ENCODE measurements at places on chromosomes 4 and X.
A peak's percentile ranks its signal among the peaks of the same experiment; 100 is the strongest.

DNA sequence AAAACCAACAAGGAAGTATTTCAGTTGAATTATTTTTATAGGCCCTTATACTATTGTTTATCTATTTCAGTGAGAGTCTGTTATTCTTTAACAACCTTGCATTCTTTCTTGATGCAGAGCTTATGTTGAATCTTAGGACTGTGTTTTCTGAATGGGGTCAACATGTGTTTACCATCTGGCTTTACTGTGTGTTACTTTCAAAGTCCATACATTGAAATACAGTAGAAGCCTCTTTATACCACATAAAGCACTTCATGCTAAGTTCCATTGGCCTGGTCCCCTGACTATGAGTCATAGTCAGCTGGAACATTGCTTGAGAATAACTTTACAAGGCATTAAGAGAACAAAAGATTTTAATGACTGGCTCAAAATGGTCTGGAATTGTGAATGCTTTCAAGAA lies 152.6 kb downstream of the GASK1B start:
- DNase-seq: peak; percentile 80

DNA sequence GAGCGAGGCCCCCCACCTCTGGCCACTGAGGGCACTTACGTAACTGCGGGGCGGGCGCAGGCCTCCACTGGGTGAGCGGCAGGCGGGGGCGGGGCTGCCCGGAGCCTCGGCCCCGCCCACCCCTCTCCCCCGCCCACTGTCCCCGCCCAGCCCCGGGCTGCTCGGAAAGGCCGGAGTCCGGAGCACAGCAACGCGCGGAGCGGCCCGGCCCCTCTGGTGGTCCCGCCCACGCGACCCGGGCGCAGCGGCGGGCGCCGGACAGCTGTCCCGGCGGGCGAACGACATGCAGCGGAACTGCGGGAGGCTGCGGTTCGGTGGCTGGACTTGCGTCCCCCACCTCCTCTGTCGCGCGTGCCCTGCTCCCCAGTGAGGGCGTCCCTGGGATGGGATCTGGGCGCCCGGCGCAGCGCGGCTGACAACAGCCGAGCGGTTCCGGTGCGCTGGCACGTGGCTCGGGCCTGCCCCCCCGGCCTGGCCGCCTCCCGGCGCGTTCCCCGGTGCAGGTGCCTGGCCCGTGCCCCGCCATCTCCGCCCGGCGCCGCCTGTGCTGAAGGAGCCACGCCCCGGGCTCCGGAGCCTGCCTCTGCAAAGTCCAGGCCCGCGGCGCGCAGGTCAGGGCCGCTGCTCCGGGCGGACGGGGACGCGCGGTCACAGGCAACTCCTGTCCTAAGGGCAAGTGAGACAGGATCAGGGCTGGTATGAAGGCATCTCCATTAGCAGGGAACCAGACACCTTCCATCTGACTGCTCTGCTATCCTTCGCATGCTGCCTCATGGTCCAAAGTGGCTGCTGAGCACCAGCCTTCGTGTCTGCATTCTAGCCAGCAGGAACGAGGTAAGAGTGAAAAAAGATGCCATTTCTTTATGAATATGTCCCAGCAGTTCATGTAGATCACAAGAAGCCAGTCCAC lies 21.8 kb upstream of the JAKMIP1 start:
- DNase-seq: no peak

- DNase-seq: no peak
Observed at GRCh38 chr4:48960988-48961635, 25.0 kb upstream of the CWH43 start.

DNA sequence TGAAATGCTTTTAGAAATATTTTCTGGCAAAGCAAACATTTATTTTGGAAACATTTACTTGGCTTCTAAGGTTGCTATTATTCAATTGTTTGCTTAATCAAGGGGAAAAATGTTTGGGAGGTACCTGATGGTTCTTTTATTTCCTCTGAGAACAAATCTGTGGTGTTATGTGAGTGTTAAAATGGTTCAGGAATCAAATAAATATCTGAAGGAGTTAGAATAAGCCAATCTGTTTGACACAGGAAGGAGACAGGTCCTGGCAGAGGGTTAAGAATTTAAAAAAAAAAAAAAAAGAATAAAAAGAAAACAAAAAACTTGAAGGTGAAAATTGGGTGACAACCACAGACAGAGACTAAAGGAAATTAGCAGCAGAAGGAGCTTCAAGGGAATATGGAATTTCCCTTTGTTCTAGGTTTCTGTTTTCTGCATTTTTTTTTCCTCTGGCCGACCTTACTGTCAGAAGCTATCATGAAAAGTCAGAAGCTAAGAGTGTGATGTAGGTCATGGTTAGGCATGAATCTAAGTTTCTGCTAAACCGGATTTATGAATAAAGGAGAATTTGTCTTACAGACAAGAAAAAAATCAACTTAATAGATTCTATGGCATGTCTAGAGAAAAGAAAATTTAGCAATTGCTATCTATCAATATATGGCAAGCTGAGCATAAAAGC lies 78.6 kb upstream of the PNPLA4 start:
- DNase-seq: no peak

DNA sequence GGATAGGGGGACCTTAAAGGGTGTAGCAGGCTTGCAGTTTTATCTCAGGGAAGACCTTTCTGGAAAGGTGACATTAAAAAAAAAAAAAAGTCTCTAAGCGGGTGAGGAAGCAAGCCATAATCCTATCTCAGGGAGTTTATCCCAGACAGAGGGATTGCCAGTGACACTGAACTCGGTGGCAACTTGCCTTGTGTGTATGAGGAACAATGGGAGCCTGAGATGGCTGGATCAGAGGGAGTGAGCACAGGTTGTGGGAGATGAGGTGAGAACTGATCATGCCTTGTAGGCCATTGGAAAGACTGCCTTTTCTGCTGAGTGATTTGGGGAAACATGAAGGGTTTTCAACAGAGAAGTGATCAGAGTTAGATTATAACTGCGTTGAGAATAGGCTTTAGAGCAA lies 31.1 kb downstream of the DTHD1 start:
- DNase-seq: no peak

GRCh38 chr4:94540476-94540875 lies 88.7 kb downstream of the PDLIM5 start:
- no peak for DNase-seq

- no peak for DNase-seq
Observed at GRCh38 chr4:10181745-10182445, 65.3 kb upstream of the WDR1 start.

GRCh38 chrX:3940000-3940610 lies 226.7 kb upstream of the PRKX start:
- no peak for DNase-seq

GRCh38 chrX:72366178-72366577 lies 60.5 kb upstream of the CITED1 start:
- no peak for DNase-seq

DNA sequence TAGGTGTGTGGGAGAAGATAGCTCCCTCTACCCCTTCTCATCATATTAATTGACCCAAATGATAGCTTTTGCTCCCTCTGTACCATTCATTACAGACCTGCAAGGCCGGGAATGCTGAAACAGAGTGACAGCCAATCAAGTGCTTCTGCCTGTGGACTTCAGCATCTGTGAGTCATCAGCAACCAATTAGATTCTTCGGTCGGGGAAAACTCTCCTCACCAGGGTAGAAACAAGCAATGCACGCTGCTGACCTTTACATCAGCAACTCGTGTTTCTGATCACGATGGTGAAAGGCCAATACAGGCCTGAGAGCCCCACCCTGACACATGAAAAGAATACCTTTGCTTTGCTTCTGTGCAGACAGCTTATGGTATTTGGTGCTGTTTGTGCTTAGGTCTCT lies 347.2 kb upstream of the DDX53 start:
- DNase-seq: peak; percentile 14

- DNase-seq: no peak
Observed at GRCh38 chr4:87566276-87566675, 37.1 kb upstream of the SPARCL1 start.

DNA sequence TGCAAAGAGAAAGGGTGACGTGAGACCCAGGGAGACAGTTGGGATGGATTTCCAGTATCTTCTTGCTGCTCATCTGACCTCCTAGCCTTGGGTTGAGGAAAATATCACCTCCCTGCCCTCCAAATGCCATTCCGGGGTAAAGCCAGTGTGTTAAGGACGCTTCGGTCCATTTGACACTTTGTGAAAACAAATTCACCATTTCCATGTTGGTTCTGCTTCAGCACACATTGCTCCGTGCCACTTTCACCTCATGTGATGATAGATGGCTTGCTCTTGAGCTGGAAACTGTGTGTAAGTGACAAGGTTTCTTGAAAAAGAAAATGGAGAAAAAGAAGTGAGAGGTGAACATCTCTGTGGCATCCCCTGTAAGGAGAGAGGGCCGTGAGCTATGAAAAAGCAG lies 256.1 kb upstream of the PGRMC2 start:
- no peak for DNase-seq

- peak; percentile 47 for DNase-seq
Observed at GRCh38 chrX:130079824-130080406, 30.4 kb downstream of the ELF4 start.

GRCh38 chr4:184344899-184345572 lies 127.4 kb upstream of the ENPP6 start:
- no peak for DNase-seq

DNA sequence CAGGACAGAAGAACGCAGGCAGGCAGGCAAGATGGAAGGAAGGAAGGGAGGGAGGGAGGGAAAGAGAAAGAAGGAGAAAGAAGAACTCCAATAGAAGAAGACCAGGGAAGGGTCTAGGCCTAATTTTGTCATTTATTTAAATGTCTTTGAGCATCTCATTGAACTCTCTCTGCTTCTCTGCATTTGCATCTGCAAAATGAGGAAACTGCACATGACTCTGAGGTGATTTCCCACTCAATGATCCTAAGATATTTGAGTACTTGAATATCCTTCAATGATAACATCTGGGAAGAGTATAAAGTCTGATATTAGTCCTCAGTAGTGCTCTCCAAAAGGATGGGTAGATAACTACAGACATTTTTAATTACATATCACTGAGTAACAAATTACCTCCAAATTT lies 33.1 kb upstream of the RBPJ start:
- no peak for DNase-seq

DNA sequence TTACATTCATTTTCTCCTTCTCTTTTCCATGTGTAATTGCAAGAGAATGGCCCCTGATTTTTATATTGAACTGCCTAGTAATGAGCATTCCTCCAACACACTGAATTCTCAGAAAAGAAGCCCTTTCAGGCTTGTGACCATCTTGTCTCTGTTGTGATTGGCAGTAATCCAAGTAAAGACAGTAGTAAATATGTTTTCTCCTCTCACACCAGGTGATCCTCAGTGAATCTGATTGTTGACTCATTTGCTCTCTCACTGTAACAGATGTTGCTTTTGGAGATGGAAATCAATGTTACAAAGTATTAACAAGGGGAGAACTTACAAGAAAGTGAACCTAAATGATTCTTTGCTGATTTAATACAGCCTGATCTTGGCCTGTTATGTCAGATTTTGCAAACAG lies 271.0 kb downstream of the AFF2 start:
- DNase-seq: no peak

DNA sequence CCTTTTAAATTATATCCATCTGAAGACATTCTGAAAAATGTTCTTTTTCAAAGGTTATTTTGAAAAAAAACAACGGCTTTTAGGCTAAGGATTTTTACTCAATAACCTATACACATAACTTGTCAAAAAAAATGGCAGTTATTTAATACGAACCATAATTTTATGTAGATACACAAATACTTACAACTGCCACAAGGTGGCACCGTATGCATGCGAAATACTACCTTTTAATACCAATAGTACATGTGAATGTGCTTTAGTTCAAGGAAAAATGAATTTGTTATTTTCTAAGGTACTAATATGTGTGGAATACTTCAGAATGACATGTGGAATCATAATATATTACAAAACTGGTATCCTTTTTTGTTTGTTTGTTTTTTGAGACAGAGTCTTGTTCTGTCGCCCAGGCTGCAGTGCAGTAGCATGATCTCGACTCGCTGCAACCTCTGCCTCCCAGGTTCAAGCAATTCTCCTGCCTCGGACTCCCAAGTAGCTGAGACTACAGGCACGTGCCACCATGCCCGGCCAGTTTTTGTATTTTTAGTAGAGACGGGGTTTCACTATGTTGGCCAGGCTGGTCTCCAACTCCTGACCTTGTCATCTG lies 4.6 kb upstream of the MAD2L1 start:
- peak; percentile 44 for DNase-seq

DNA sequence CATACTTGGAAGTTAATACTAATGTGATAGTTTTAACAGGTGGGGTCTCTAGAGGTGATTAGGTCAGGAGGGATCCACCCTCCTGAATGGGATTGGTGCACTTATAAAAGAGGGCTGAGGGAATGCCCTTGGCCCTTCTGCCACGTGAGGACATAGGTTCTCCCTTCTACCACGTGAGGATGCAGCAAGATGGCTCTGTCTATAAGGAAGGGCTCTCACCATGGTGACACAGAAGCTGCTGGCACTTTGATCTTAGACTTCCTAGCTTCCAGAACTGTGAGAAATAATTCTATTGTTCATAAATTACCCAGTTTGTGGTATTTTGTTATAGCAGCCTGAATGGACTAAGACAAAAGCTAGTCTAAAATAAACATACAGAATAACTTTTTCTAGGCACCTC lies 1.0 kb downstream of the AADAT start:
- DNase-seq: no peak

DNA sequence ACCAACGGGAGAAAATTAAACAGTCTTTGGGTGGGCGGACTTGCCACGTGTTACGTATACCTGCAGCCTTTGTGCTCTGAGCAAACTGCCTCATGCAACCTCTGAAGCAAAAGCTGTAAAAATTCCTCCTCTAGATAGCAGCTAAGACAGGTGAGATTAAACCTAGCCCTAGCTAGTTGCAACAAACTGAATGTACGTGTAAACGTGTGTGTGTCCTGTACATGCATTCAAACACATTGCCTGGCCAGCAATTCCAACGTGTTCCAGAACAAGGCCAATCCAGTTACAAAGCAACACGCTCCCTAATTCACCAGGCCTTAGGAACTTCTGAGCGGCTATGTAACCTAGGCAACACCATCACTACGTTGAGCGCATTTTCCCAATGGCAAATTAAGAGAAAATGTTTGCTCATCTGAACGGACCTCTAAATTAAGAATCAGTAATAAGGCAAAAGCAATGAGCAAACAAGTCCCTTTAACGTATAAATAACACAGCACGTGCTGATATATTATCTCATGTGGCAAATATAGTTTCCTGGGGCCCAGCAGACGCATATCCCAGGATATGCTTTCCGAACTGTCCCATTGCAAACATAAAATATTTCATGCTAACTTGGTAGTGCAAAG lies 792 bp downstream of the PPID start:
- DNase-seq: peak; percentile 9

DNA sequence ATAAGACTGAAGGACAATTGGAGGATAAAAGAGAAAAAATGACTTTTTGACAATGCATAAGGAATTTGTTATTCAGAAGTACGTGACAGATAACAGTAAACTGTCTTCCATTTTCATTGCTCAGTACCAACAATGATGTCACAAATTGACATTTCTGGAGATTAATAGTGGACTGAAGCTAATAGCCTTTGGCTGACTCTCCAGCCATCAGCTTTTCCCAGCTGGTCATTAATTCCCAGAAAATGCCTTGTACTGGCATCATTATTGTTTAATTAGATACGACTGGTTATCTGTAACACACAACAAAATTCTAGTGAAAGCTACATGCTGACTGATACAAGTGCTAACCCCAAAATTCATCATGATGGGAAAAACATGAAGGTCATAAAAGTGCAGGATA lies 147.9 kb upstream of the FGF13 start:
- DNase-seq: no peak

Measured in H4 (cell line).